ENCODE measurements at places on chromosomes 1 and 21.

DNA sequence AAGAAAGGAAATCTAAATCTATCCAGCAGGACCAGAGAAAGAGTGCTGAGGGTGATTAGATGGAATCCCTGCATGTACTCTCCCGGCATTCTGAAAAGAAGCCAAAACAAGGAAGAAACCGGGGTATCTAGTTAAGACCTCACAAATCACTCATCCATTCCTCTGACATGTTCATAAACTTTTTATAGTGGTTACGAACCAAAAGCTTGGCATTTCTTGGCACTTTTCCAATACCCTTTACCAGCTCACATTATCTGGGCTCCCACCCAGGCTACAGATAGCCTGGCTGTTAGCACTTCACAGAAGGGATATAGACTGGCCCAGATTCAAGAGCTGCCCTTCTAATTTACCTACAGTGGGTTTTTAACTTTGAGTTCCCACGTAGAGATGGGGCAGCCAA lies 1.8 kb upstream of the C1orf74 start:
- no peak for DNase-seq

- no peak for DNase-seq
These were observed 59.3 kb downstream of the IGSF21 start for GRCh38 chr1:18166929-18167328.

DNA sequence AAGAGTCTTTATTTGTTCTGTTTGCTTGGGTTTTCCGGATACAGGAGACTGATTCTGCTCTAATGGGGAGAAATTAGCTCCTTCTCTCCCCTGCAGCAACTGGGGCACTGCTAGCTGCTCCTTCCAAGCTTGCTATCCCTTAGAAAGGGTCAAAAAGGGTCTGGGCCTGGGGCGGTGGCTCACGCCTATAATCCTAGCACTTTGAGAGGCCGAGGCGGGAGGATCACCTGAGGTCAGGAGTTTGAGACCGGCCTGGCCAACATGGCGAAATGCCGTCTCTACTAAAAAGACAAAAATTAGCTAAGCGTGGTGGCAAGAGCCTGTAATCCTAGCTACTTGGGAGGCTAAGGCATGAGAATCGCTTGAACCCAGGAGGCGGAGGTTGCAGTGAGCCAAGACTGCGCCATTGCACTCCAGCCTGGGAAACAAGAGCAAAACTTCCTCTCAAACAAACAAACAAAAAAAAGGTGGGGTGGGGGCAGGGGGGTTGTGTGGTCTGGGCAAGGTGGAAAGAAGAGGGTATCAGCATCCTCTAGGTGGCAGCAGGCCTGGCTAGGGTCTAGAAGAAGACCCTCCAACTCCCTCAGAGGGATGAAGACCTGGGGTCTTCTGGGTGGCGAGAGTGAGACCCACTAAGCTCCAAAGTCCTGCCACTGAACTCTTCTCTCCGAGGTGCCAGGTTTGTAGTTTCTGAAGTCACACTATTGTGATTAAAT lies 15.4 kb upstream of the TBX15 start:
- DNase-seq: no peak

DNA sequence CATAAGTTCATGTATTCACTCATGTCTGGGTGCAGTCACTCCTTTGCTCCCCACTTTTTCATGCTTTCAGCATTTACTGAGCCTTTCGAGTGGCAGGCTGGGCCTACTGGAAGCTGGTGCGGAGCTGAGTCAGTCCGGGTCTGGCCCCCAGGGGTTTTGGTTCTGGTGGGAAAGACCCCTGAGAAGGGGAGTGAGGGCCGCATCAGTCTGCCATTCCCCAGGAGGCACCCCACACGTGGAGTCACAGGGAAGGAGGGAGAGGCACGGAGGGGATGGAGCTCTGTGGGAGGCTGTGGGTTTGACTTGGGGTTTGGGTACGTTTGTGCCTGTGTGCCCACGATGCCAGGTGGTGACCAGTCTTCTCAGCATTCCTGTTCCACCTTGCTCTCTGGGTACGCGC lies 87.9 kb downstream of the PTPRU start:
- DNase-seq: no peak

DNA sequence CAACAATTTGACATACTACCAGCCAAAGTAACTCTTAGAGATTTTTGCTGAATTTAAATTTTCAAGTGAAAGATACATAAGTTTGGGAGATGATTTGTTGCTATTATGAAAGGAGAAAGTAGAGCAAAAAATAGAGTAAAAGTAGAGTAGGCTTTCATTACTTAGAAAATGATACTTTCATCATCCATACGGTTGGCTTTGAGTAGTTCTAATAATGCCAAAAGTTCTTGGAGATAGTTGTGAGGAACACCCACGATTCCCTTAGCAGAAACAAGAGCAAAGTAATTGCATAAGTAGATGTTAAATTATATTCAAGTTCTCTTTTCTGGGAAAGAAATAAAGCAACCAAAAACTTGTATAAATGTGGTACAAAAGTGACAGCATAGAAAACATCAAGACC lies 95.0 kb upstream of the VAV3 start:
- DNase-seq: no peak

- DNase-seq: no peak
These were observed 145.6 kb downstream of the ZBTB18 start for GRCh38 chr1:244196571-244197285.

Data from NCI-H1436 treated with DMSO at 0.1 percent for 48 hours (cell line).